ENCODE measurements at places on chromosomes 6 and 20.

DNA sequence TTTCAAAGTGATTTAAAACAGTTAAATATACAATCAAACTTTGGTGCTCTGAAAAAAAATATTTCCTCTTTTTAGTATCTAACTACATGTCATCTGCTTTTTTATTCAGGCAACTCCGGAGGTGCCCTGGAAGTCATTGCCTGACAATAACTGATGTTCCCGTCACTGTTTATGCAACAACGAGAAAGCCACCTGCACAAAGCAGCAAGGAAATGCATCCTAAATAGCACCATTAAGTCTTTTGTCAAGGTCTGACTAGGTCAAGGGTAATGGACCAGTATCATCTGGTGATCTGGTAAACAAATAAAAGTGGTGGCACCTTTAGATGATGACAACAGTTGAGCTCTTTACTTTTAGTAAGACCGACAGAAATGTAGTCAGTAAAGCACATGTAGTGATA lies 13.2 kb downstream of the FAM229B start:
- no peak for DNase-seq

GRCh38 chr20:18397030-18397429 lies 69.8 kb downstream of the DZANK1 start:
- no peak for DNase-seq

GRCh38 chr6:109087661-109088264 lies 6.9 kb downstream of the SESN1 start:
- no peak for DNase-seq

DNA sequence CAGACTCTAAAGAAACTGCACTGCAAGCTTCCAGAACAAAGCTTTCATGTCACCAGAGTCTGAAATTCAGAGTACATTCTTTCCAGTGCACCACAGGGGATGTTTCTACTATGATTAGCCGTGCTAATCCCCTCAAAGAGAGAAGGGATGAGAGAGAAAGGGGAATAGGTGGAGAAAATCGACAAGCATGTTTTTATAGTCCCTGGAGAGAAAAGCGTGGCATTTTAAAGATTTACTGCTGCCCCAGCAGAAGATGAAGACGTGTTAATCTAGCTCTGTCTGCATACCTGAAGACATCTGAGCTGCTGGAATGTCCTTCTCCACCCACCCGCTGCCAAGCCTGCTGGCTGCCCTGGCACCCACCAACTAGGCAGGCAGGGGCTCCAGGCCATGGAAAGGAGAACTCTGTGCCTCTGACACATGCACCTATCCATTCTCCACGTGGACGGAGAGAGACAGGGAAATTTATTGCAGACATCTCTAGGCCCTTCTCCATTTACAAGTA lies 4.1 kb downstream of the MYLK4 start:
- no peak for DNase-seq

DNA sequence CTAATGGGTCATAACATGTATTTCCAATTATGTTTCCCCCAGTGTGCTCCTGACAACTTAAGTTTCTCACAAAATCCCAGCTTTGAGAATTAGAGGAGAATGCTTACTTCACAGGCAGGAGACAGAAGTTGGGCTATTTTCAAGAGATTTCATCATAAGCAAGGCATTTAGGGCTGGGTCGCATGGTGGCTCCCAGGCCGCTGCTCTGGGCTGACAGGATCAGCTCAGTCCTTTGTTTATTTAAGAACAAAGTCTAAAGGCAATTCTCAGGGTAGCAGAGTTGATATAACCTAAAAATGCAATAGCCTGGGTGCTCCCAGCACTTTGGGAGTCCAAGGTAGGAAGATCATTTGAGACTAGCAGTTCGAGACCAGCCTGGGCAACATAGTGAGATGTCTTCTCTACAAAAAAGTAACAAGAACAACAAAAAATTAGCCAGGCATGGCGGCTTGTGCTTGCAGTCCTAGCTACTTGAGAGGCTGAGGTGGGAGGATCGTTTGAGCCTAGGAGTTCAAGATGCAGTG lies 10.9 kb downstream of the FOXQ1 start:
- DNase-seq, result no peak

DNA sequence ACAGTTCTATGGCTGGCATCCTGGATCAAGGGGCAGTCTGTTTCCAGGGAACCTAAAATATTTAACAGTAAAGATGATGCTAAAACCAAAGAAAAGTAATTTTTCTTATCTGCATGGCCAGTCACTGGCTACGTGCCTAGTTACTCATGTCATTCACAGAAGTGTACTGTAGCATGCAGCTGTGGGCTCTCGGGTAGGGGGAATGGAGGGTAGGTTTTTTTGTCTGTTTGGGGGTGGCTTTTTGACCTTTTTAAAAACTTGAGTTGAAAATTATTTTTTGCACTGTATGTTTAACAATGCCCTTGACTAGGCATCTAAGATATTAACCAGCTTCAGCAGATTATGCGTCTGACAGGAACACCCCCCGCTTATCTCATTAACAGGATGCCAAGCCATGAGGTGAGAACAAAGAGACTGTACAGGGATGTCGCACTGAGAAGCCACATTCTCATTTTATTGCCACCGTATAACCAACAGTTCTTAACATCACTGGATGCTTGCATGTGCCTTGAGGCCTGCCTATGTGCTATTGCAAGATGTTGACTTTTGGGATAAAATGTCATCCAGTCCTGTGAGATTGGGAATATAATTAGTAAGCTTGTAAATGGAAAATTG lies 30.3 kb upstream of the MAPK13 start:
- DNase-seq, result no peak

DNA sequence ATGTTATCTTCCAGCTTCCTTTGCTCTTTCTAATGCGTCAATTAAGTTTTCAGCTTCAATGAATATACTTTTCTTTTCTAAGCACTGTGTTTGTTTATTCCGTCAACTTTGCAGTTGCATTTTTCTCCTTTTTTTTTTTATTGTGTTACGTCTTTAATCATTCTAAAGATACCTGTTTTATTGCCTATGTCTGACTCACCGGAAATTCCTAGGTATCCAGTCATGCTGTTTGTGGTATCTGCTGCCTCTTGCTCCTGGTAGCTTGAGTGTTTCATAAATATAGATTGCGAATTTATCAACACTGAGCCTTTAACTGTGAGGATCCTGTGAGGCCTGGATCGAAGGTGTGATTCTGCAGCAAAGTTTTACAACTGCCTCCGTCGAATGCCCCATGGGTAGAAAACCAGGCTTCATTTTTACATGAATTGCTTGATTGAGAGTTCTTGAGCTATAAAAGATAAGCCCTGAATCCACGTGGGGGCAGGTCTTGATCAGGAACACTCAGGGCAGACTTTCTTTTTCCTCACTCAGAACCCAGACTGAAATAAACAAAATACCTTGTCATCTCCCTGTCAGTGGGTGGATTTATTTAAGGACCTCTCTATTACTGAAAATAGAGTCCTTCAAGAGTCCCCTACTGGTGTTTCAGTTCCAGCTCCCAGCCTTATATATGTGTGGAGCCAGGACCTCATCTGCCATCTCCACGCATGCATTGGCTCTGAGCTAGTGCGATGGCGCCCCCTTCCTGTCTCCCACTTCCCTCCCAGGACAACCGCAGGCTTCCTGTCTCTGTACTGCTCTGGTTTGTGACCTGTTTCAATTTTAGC lies 60.1 kb upstream of the LRRC1 start:
- DNase-seq, result no peak

- no peak for DNase-seq
Measured at GRCh38 chr6:44446626-44447300, 59.3 kb downstream of the CDC5L start.

- DNase-seq, result no peak
Measured at GRCh38 chr6:21591446-21591845, 2.1 kb upstream of the SOX4 start.

DNA sequence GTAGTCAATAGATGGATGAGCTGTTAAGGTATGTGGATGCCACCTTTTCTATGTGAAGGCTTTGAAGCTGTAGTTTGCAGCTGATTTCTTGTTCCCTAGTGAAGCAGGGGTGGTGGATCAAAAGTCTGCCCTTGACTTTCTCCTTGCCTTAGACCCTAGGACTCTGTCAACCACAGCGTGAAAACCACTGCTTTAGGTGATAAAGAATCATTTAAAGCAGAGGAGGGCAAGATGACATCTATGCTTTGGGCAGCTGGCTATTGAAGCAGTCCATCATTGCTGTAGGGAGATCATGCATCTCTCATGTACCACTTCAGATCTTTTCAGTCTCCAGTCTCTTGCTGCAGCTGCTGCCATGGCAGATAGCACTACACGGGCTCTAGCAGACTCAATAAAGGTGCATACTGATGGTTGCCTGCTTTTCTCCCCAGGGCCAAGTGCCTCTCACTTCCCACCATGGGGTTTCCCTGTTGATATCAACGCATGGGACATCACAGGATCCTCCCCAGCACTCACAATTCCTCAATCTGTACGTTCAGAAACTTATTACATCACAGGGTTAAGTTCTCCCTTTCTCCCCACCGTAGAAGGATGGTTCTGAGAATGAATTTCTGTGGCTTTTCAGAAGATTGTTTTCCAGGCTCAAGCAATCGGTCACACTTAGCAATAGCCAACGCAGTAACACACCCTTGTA lies 122.0 kb upstream of the STMND1 start:
- DNase-seq, result no peak

DNA sequence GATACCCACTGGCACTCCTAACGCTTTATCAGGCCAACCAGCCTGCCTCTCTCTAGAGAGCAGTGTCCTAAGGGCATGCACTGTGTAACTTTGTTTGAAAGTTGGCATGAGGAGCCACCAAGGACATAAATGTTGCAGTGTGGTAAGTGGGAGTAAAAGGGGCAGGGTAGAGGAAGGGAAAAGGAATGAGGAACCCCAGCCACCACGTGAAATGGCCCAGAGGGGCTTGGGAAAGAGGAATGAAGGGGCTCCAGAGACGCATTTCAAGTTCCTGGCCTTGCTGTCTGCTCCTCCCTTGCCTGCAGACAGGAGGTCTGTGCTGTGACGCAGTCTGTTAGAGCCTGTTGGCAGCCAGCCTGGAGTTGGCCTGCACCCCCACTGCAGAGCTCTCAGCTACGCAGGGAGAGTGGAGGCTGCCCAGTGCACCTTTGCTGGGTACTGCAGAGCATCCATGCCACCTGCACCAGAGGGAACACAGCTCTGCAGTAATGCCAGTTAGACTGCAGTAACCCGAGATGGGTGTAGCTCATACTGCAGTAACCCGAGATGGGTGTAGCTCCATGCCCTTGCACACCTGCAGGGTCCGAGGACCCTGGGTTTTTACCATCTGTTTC lies 86.8 kb upstream of the SNAP25 start:
- DNase-seq, result peak; percentile 97

- DNase-seq, result no peak
Measured at GRCh38 chr6:158711264-158711663, 61.4 kb downstream of the SYTL3 start.

GRCh38 chr6:91055959-91056358 lies 469.1 kb upstream of the MAP3K7 start:
- DNase-seq, result no peak

DNA sequence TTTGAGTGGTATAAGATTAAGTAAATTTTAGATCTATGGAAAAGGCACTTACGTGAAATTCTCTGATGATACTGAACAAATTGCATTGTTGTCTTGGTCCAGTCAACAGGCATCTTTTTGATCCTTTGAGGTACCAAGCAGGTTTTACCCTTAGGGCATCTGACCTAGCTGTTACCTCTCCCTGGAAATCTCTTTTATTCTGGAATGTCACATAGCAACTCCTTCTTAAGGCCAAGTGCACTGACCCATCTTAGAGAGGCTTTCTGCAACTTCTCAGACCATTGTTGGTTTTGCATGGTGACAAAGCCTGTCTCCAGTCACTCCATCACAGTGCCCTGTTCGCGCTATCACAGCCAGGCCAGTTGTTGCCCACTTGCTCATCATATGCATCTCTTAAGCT lies 42.0 kb downstream of the TPD52L1 start:
- DNase-seq, result no peak

- DNase-seq, result no peak
Measured at GRCh38 chr6:52958546-52959255, 36.4 kb downstream of the GSTA4 start.

GRCh38 chr6:169787797-169788196 lies 36.4 kb downstream of the ERMARD start:
- no peak for DNase-seq

DNA sequence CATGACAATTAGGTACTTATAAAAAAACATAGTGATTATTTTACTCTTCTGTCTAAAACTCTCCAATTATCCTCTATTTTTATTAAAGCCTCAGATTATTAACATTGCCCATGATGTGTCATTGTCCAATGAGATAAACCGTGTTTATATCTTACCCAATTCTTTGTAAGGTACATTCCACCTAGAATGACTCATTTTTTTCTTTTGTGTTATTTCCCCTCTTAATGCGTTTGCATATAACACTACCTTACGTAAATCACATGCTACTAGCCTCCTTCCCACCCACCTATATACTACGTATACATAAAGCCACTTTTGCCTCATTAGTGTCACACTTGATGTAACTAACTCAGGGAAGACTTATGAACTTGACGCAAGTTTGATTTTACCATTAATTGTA lies 336.3 kb upstream of the PTCHD4 start:
- DNase-seq, result no peak

GRCh38 chr6:90249034-90249433 lies 47.6 kb downstream of the BACH2 start:
- DNase-seq, result no peak

- DNase-seq, result no peak
Measured at GRCh38 chr6:100695445-100695844, 185.7 kb downstream of the ASCC3 start.

DNA sequence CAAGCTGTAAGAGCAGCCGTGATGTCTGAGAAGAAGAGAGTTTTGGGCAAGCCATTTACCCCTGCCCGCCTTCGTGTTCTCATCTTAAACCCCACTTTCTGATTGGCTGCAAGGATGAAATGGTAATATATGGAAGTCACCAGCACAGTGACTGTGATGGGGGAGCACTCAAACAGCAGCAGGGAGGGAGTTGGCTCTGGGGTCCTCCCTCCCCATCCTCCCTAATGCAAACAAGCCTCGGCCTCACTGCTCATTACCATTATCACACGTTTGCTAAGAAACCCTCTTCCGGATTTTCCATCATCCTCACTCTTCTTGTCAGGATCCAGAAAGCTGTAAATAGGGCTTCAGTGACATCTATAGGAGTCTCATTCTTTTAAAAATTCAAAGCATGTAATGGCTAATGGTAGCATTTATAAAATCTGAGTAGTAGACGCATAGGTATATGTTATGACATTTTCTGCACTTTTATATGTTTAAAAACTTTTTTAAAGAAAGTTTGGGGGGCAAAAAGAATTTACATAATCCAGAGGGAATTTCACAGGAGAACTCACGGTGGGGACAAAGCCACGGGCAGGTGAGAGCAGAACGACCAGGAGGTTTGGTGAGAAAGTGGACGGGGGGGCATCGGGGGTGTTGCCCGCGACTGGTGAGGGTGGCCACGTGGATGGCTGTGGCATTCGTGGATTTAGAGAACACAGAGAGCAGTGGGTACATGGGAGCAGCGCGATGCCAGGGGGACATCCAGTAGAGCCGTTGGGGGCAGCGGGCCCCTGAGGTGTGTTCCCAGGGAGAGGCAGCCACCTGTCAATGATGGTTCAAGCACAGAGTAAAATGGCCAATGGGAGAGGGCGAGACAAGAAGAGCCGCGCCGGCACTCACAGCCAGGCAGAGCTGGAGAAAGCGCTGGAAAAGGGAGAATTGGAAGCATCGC lies 29.6 kb downstream of the SUMO4 start:
- no peak for DNase-seq

GRCh38 chr20:53517146-53517545 lies 76.5 kb downstream of the ZNF217 start:
- DNase-seq, result no peak

Data from NCI-H2171 (cell line).